ENCODE measurements at places on chromosomes 3 and 15.

- DNase-seq: no peak
Measured at GRCh38 chr3:73225146-73225855, 163.8 kb downstream of the EBLN2 start.

- DNase-seq: no peak
Measured at GRCh38 chr3:70583682-70584081, 271.2 kb upstream of the MDFIC2 start.

DNA sequence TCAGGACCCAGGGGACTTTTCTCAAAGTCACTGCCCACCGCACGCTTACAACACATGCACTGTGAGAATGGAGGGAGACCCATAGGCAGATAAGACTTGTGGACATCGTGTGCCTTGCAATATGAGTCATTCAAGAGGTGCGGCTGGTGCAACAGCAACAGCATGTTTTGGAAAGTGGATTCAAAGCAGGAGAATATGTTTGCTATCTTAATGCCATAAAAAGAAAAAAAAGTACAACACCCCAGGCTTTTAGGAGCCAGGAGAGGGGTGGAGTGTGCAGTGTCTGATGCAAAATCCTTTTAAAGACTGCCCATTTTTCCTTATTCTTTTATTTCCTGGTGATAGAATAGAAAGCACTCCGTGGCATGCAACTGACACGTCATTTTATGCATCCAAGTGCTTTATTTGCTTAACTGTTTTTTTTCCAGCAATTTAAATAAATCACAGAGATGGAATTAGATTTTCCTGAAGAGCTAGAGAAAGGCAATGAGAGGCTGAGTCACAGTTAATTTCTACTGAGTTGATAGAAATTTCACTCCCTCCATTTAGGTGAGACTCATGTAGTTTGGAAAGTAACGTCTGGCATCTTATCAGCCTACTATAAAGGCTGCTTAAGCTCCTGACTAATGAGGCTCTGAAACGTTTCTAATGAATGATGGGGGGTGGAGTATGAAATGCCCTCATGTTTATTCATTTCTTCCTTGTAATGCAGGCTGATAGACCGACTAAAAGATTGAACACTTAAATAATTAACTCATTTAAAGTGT is 96.4 kb downstream of the NSUN3 start:
- DNase-seq: no peak

GRCh38 chr3:12943124-12944021 is 102.0 kb upstream of the RPL32 start:
- DNase-seq: no peak

DNA sequence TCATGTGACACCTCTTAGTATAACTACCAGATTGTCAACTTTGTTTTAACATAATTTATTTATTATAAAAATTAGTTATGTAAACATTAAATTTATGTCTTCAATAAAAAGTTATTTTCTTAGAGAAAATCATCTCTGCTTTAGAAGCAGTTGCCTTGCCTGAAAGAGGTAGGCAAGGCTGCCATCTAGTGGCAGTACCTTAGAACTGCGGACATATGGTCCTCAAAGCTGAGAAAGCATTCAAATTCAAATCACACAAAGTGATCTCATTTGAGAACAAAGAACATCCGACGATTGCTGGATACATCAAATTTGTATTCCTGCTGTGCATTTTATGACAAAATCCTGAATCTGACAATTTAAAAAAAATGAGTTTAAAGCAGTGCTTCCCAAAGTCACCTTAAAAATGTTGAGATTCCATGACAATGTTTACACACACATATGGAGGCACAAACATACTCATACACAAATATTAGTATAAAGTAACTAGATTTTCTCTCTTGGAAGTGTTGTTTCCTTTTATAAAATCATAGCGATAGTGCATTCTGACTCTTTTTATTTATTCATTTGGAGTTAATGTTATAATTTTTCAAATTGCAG is 617.4 kb downstream of the CADM2 start:
- peak; percentile 62 for DNase-seq

GRCh38 chr3:193780810-193781478 is 187.9 kb downstream of the OPA1 start:
- DNase-seq: peak; percentile 68
